Activated CD4-positive, alpha-beta T cell treated with anti-CD3 and anti-CD28 coated beads for 1 hour (primary cell): ENCODE measurements at places on chromosomes 12 and 14.

GRCh38 chr14:22487401-22487800, 101.6 kb downstream of the DAD1 start:
- no peak for DNase-seq

DNA sequence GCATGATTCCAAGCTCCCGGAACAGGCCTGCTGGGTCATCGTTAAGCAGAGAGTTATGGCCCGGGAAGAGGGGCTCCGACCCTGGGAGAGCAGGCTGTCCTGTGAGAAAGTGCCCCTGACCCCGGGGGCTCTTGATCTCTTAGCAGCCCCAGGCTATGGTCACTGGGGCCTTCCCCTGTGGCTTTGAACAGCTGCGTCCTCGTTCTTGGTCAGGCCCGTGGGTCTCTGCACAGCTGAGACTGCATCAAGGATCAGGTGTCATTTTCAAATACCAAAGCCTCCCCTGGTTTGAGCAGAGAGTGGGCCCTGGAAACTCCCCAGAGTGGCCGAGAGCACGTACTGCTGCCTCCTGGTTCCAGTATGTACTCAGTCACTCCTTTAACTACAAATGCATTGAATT, 114.8 kb downstream of the ESRRB start:
- no peak for DNase-seq

- no peak for DNase-seq
Measured at GRCh38 chr14:89336338-89336737, 80.7 kb downstream of the FOXN3 start.

- no peak for DNase-seq
Measured at GRCh38 chr14:87676814-87677437, 316.1 kb downstream of the GALC start.

DNA sequence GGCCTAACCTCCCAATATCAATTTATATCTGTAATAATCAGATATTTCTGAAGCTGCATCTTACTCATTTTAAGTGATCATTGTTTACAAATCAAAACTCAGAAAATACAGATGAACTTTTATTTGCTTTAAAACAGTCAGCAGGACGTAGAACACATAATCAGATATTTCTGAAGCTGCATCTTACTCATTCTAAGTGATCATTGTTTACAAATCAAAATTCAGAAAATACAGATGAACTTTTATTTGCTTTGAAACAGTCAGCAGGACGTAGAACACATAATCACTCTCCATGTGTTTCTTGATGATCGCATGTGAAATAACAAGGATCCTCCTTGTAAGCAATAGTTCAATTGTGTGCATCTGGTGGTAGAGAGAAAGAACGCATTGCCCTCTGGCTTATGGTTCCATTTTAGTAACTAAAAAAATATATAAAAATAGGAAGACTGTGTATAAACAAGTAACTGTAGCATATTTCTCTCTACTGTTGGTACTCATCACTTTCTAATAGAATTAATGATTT, 15.0 kb upstream of the TMTC2 start:
- DNase-seq: no peak

DNA sequence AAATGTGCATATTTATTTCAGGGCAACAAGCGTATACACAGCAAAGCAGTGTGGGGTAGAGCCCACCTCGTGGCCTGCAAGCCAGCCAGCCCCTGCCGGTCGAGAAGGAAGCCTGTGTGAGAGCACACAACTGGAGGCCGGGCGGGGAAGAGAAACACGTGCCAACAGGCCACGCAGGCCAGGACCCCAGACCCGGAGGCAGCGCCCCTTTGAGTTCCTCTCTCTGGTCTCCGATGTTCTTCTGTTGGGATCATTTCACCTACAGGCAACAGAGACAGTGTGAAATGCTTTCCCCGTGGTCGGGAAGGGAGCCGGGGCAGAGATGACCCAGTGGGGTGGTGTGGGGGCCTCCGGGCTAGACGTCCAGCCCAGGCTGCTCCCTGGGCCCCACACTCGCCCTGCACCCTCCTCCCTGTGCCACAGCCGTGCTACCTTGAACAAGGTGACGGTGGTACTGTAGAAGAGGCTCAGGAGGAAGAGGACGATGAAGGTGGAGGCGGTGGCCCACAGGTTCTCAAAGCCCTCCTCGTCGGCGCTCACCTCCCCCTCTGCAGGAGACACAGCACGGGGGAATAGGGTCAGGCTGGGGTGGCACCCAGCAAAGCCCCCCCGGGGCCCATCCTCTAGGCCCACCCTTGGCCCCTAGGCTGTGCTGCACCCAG, 325.5 kb downstream of the TMEM121 start:
- DNase-seq: peak; percentile 7
